ENCODE measurements at places on chromosomes 16 and 17. TPM values are rescaled to one million over a fixed set of nuclear protein-coding genes. Genes with fewer than 3 reads are reported as not detected.

DNA sequence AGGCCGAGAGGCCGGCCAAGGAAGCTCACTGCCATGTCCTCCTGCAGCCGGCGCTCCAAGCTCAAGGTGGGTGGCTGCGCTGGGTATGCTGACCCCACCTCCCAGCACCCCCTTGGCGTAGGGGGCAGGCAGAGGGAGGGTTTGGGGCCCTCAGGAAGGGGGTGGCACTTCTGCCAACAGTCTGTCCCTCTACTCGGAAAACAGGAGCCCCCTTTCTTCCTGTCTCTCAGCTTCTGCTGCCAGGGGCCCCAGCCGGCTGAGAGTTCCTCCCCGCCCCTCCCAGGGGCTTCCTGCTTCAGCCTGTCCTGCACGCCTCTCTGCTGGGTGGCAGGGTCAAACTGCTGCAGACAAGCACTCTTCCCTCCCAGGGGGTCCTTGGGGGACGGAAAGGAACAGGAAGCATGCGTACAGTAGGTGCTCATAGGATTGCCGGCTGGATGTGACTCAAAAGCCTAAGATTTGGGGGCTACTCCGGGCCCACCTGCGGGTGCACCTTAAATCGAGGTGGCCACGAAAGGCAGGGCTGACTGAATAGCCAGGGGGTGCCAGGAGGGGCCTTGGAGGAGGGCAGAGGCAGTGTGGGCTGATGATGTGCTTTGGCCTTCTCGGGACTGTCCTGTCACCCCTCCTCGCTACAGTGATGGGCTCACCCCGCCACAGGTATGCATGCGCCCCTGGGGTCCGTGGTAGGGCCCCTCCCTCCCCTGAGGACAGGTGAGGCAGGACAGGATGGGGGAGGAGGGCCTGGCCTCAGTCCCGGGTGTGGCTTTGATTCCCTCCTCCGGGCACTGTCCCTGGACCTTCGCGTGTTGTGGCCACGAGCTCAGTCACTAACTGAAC lies 4.0 kb downstream of the CBX2 start:
- no peak for DNase-seq

- no peak for DNase-seq
Observed at GRCh38 chr17:7043182-7043496, 753 bp downstream of the SLC16A11 start.

- peak; percentile 63 for DNase-seq
Observed at GRCh38 chr16:79677799-79678530, 77.4 kb upstream of the MAF start.

DNA sequence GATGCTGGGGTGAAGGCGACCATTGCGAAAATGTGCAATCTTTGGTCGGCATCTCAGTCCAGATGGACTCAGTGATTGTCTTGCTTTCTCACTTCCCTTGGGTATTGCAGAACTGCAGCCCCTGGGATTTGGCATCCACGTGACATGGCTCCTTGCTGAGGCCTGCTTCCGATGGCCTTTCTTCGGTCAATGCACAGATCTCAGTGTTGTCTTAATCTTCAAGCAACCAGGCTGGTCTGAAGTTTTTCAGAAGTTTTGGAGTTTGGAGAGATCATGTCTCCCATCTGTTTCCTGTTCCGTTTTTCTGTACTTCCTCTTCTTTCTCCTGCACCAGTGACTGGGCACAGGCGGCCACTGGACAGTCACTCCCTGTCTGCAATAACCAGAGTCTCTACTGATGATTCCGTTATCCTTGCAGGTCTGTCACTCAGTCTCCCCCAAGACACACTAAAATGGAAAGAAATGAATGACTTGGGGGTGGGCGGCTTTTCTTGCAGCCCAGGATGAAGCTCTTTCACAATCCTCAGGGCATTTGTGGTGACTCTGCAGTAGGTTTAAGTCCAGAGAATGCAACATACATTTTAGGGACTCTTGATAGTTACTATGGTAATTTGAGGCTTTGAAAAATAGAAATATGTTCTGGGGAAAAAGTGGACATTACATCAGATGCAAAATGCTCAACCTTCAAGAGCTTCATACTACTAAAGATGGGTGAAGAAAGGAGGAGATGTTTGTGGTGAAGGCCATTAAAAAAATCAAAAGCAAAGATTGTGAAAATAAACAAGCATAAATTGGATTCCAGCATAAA lies 106.3 kb upstream of the ZFHX3 start:
- DNase-seq, result no peak

GRCh38 chr16:5467552-5467951 lies 370.0 kb upstream of the EEF2KMT start:
- no peak for DNase-seq

DNA sequence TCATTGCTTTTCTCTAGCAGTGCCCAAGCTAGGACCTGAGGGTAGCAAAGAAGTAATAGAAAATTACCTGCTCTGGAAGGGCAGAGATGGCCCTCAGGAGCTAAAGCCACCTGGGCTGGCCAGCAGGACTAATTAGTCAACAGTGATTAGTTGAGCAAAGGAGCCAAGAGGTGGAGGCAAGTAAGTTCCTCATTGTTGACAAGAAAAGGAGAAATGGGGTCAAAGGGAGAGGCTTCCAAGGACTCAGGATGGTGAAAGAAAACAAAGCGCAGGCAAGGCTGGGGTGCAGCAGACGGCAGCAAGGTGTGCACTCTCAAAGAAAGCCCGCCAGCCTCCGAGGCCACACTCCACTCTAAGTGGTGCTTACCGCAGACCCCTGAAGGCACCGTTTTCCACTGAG lies 44.6 kb downstream of the CMTM4 start:
- DNase-seq, result no peak

EME1 gene
- total RNA-seq, result 24.1 TPM

NOL11 gene
- 71.9 TPM for total RNA-seq

NUPR1 gene
- 0.16 TPM for total RNA-seq
